ENCODE measurements at places on chromosomes 3 and 15.

GRCh38 chr3:57681691-57682090 lies 11.2 kb downstream of the DENND6A start:
- no peak for DNase-seq

GRCh38 chr15:68330901-68331300 lies 53.4 kb downstream of the FEM1B start:
- peak; percentile 47 for DNase-seq

- no peak for DNase-seq
Observed at GRCh38 chr3:126309861-126310655, 47.1 kb downstream of the KLF15 start.

GRCh38 chr15:88221836-88222235 lies 34.7 kb downstream of the NTRK3 start:
- DNase-seq, result no peak

- peak; percentile 36 for DNase-seq
Observed at GRCh38 chr3:61381745-61382392, 130.6 kb upstream of the FHIT start.

DNA sequence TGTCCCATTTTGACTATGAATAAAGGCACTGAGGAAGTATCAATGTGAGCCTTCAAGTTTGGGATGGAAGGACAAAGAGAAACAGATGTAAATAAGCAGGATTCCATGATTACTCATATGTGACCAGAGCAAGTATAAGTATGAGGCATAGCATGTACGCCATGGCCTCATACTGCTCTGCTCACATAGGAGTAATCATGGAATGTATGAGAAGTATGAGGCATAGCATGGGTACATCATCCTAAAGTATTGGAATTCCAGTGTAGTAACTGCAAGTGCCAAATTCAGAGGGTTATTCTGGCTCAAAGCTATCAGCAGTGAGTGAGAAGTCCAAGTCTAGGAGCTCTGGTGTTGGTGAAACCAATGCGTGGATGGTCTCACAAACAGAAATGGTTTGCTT lies 81.2 kb upstream of the WDR72 start:
- DNase-seq, result no peak

- peak; percentile 96 for DNase-seq
Observed at GRCh38 chr3:16484216-16484615, 29.3 kb downstream of the RFTN1 start.

- no peak for DNase-seq
Observed at GRCh38 chr3:113659101-113659541, 37.3 kb downstream of the USF3 start.

GRCh38 chr3:115660646-115661337 lies 37.5 kb downstream of the GAP43 start:
- DNase-seq, result no peak

GRCh38 chr15:39629371-39629770 lies 48.5 kb downstream of the THBS1 start:
- DNase-seq, result peak; percentile 13

DNA sequence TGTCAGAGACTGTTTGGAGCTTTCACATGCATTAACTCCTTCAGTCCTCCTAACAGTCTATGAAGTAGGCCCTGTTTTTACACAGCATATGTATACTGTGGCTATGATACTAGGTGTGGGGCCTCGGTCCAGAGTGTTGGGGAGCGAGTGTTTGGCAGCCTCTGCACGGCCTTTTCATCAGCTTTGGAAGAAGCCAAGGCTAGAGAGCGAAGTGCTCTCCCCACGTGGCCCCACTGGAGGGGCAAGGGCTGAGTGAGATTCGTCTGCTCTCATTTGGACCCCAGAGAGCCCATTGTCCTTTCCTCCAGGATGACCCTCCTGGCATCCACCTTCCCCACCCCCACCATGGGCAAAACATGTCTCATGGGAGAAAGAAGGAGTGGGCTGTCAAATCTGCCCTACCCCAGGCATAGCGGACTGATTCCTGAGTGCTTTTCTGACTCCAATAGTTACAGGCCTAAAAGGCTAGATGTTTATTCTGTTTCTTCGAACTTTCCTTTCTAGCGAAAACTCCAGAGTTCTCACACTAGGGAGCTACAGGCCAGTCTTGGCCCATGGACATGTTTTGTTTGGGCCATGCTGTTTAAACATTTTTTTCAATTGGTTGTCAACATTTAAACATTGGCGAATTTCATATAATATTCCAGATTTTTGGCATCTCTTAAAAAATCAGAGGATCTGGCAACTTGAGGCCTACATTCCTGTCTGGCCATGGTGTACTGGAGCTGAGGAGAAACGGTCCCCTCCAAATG lies 76.0 kb downstream of the EEFSEC start:
- no peak for DNase-seq

DNA sequence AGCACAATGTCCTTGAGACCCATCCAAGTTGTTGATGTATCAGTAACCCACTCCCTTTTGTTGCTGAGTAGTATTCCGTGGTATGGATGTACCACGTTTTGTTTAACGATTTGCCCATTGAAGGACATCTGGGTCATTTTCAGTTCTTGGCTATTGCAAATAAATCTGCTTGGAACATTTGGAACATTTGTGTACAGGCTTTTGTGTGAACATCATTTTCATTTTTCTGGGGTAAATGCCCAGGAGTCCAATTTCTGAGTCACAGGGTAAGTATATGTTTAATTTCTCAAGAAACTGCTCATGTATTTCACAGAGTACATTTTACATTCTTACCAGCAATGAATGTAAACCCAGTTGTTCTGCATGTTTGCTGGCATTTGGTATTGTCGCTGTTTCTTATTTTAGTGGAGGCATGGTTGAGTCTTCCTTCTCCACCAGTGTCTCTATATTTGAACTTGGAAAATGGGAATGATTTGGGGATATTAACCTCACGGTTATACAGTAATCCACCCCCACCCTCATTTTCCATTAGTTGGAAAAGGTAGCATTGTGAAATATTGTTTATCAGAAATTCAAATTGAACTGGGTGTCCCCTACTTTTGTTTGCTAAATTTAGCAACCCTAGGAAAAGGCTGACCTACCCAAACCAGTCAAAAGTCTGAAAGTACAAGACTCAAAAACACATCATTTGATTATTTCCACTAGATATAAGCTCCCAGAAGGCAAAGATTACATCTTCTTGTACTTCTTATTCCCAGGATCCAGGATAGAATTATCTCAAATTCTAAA lies 30.8 kb downstream of the POMGNT2 start:
- no peak for DNase-seq

GRCh38 chr3:107082527-107082926 lies 294.7 kb upstream of the CCDC54 start:
- no peak for DNase-seq

DNA sequence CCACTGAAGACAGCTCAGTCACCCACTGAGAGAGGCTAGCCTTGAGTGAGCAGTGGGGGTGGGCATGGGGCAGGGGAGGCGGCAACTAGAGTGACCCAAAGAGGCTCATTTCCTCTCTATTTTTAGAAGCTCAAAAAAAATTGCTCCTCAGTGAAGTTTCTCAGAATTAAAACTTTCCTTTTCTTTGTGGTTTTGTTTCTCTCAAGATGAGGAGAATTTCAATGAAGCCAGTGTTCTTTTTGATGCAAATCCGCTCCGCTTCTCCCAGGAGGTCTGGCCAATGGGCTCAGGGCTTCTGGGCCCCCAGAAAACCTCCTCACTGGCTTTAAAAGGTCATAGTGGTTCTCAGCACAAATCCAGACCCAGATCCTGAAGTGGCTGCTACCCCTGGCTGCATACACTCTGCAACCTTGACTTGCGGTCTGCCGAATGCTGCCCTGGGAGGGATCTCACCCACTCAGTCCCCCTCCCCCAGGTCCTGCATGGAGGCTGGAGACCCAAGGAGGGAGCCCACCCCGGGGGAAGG lies at the start of gene ACSBG1:
Gene ACSBG1 (minus strand): TSS at position 51 of the 526 bp plus-strand sequence. CDS start 64 bp downstream, outside the sequence.
- no peak for DNase-seq

Measured in astrocyte of the spinal cord (primary cell).